ENCODE measurements at places on chromosomes 2 and 18.

DNA sequence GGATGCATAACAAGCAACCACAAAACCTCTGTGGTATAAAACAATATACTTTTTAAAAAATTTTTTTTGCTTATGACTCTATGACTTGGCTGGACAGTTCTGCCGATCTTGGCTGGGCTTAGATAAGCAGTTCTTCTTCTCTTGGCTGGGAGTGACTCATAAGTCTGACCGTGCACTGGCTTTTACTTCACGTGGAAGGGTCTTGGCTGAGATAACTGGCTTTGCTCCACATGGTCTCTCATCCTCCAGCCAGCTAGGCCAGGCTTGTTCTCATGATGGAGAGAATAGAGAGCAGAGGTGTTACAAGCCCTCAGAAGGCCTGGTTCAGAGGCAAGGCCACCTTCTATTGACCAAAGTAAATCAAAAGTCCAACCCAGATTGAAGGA is 178.9 kb upstream of the SERPINE2 start:
- no peak for DNase-seq

DNA sequence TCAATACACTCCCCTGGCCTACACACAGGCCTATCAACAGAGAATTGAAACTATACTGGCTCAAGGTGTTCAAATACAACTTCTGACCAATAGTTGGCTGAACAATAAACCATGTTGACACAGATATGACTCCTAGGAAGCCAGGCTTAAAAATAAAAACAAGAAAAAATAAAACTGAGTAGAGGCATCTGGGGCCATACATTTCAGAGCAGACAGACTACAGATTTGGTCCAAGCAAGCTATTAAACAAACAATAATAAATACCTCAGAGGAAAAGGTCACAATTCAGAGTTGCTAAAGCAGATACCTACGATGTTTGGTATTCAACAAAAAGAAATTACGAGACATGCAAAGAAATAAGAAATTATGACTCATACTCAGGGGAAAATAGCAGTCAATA is 132.8 kb upstream of the ACVR2A start:
- DNase-seq: no peak

DNA sequence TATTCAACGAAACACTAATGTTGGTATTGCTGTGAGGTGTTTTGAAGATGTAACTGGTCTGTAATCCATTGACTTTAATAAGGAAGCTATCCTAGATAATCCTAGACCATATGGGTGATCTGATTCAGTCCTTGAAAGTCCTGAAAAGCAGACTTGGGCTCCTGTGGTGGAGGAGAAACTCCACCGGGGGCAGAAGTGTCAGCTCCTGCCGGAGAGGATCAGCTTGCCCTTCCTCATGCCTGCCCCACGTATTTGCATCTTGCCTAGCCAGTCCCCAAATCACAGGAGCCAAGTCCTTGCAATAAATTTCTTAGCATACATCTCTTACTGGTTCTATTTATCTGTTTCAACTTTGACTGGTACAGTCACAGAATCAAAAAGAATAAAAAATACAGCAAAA is 144.2 kb upstream of the DLGAP1 start:
- no peak for DNase-seq

GRCh38 chr2:63842149-63843061 is 709 bp downstream of the UGP2 start:
- no peak for DNase-seq

DNA sequence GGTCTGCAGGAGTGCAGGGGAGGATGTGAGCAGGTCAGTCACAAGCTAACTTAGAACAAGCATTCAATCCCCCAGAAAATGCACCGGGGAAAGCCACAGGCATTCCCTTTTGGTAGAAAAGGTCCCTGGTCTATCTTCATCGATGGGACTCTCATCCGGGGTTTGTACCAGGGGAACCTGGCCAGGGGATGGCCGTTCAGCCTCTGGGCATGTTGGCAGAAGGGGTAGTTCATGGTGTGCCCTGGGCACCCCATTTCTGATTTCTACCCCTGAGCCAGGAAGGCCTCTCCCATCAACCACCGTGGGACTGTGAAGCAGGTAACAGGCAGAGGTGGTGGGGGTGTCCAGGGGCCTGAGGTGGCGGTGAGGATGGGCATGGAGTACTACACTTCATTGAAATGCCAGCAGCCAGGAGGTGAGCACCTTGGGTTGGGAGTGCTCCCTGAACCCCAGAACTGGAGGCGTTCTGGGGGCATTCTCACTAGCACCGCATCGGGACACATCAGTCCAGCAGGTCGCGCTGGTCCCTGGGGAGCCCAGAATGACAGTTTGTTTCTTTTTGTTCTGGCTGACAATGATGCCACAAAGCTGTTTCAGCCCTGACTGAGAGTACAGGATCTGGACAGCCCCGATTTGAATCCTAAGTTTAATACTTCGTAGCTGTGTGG is 172.3 kb downstream of the SMAD7 start:
- no peak for DNase-seq

DNA sequence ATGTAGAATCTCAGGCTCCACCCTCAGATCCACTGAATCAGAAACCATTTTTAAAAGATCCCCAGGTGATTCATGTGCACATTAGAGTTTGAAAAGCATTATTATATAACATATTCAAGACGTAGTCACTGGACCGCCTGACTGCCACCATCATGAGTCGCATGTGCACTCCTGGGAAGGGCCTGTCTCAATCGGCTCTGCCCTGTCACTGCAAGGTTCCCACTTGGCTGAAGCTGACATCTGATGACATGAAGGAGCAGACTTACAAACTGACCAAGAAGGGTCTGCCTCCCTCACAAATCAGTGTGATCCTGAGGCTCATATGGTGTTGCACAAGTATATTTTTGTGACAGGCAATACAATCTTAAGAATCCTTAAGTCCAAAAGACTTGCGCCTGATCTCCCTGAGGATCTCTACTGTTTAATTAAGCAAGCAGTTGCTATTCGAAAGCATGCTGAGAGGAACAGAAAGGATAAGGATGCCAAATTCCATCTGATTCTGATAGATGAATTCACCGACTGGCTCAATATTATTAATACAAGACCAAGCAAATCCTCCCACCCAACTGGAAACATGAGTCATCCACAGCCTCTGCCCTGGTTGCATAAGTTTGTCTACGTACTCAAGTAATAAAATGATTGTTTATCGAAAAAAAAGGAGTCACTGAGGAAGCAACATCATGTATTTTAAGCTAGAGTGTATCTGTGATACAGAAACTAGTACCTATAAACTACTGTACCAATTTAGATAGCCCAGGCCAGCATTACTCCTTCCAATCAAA is 26.2 kb downstream of the ATAD2B start:
- DNase-seq: no peak

GRCh38 chr18:21335927-21336488 is 94.0 kb downstream of the GREB1L start:
- no peak for DNase-seq

GRCh38 chr2:218089259-218089658 is 20.2 kb downstream of the RUFY4 start:
- DNase-seq: no peak

DNA sequence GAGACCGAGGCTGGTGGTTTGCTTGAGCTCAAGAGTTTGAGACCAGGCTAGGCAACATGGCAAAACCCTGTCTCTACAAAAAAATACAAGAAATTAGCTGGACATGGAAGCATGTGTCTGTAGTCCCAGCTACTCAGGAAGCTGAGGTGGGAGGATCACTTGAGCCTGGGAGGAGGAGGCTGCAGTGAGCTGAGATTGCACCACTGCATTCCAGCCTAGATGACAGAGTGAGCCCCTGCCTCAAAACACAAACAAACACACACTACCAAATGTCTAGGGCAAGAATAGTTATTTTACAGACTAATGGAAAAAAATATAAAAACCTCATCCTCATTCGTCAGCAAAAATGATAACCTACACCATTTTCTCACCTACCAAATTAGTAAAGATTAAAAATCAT is 15.3 kb downstream of the BUB1 start:
- no peak for DNase-seq

DNA sequence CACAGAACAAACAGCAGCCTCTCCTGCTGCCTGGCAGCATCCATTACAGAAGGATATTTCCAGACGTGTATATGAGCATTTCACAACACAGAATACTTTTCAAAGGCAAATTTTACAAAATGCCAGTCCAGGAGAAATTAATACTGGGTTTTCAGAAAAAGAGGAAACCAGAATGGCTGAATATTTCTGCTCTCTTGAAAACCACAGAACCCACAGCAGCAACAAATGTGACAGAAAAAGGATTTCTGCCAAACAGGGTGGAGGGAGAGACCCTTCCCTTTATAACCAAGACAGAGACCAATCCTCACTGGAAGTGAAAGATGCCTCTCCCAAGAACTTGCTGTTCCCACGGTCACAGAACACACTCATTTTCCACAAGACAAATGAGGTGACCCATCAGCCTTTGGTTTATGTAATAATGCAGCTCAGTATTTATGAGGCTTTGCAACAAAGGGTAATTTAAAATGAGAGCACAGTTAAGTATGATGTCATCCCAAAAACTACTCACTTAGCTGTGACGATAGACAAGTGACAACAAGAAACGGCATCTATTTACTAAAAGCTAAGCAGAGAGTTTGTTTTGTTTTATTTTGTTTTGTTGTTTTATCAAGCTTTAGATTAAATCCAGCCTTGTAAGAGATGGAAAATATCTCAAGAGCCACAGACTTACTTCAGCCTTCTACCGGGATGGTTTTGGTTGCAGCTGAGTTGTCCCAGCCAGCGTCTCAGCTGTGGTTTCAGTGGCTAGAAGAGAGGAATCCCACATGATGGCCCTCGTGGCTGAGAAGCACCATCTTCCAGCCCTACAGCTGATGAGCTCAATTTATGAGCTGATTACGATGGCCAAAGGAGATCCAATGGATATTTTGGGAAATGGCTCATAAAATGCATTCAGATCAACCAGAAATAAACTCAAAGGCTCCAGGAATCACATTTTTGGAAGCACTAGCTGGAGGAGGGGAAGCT is 249.3 kb upstream of the AGAP1 start:
- no peak for DNase-seq

DNA sequence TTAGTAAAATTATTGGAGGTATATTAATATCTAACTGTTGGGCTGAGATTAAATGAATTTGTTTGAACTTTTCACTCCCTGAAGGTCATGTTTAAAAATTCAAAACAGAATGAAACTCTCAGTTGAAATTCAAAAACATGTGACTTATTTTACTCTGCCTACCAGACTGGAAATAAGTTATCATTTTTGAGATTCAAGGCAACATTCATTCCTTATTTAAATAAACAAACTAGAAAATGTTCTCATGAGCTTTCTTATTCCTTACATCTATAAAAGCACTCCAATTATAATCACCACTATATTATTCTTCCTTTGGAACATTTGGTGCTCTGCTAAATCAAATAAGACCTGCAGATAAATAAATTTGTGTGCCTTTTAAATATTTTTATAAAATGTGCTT is 217.8 kb downstream of the CDH2 start:
- DNase-seq: no peak

GRCh38 chr2:21281791-21282514 is 158.2 kb downstream of the TDRD15 start:
- no peak for DNase-seq

DNA sequence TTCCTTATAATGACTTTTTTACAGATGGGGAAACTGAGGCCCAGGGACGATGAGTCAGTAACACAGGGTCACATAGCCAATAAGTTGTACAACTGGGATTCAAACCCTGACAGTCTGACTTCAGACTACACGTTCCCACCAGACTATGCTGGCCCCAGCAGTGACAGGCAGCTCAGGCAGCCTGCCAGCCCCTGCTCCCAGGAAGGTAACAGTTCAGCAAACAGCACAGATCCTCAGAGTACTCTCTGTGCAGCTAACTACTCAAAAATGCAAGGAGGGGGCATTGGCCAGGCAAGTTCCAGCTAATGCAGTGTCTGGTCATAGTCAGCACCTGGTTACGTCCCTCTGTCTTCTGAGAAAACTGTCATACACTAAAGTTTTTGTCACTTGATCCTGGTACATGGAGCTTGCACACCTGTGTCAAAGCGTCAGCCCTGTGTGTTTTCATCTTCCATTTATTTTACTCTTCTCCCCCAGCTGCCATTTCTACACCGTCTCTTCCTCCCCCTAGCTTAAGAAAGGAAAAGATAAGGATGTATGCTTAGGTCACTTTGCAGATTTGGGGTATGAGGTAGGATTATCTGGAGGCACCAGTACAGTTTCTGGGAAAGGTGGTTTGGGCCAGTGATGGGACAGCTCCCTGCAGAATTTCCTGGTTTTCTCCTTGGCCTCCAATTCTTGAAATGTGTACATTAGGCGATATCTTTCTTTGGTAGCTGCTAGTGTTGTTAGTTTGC is 4.5 kb downstream of the SMARCAL1 start:
- no peak for DNase-seq

- no peak for DNase-seq
These were observed 60.8 kb downstream of the MTHFD2 start for GRCh38 chr2:74259191-74259590.

DNA sequence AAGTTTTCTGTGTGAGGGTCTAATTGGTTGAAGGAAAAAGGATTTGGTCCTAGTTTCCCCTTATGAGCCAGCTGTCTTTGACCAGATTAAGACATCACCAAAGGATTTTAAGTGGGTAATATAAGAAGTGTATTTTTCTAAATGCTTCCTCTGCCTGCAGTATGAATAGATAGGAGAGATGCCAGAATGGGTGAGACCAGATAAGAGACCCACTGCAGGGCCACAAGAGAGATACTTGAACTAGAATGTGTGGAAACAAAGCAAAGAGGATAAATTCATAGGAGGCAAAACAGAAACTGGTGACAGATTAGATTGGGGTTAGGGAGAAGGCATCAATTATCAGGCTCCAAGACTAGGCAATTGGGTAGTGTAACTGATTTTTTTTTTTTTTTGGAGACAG is 1.1 kb upstream of the HDHD2 start:
- DNase-seq: no peak

DNA sequence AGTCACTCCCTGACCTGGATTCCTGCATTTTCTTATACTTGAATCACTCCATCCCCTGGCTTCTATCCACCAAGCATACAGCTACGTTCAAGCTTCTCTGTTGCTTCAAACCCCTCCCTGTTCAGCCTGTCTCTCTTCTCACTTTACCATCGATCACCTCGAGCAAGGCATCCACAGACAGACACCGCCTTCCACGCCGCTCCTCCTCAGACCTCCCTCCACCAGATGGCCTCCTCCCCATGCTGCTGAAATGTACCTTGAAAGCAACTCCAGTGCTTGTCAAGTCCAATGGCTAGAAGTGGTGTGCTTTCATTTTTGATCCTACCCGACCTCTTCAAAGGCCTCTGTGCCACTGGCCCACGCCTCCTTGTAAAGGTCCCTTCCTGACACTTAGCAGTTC is 131.3 kb upstream of the ACAA2 start:
- no peak for DNase-seq

DNA sequence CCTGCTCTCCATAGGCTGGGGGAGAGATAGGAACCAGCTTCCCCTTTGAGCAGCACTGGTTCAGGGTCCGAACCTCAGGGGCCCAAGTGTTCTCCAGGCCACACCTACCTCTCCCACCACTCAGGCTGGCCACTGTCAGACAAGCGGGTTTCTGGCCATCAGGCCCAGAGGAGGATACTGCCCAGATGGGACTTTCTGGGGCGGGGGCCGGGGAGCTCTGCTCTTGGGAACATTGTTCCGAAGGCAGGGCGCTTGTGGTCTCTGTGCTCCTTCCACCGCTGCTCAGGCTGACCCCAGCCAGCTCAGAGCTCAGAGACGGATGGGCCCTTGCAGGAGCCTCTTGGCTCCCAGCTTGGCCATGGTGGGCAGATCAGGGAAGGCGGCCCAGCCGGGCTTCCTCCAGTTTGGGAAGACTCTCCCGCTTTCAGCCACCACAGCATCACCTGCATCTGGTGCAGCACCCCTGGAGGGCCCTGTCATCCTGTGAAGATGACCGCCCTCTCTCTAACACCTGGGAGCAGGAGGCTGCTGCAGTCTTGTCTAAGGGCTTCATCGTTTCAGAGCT is 5.2 kb upstream of the TRAF3IP1 start:
- no peak for DNase-seq

Measured in stimulated activated CD8-positive, alpha-beta memory T cell treated with anti-CD3 and anti-CD28 coated beads, Interleukin-4, amount 100 ng/mL, for 4 hours (primary cell).